ENCODE measurements at places on chromosomes 7 and 10.

DNA sequence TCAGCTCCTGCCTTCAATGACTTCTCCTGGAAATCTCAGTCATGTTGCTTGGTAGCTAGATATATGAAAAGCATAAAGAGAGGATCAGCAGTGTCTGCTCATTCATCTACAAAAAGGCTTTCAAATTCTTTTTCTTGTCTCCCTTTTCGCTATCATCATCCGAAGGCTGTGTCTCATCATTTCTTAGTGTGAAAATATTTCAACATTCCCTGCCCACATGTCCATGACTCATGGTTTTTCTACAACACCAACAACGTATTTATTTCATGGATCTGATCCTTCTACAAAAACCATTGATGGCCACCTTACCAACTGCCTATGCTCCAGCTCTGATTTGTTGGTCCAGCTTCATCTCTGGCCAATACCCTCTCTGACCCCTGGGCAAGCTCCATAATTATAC lies 472.5 kb upstream of the GHITM start:
- DNase-seq, result no peak

DNA sequence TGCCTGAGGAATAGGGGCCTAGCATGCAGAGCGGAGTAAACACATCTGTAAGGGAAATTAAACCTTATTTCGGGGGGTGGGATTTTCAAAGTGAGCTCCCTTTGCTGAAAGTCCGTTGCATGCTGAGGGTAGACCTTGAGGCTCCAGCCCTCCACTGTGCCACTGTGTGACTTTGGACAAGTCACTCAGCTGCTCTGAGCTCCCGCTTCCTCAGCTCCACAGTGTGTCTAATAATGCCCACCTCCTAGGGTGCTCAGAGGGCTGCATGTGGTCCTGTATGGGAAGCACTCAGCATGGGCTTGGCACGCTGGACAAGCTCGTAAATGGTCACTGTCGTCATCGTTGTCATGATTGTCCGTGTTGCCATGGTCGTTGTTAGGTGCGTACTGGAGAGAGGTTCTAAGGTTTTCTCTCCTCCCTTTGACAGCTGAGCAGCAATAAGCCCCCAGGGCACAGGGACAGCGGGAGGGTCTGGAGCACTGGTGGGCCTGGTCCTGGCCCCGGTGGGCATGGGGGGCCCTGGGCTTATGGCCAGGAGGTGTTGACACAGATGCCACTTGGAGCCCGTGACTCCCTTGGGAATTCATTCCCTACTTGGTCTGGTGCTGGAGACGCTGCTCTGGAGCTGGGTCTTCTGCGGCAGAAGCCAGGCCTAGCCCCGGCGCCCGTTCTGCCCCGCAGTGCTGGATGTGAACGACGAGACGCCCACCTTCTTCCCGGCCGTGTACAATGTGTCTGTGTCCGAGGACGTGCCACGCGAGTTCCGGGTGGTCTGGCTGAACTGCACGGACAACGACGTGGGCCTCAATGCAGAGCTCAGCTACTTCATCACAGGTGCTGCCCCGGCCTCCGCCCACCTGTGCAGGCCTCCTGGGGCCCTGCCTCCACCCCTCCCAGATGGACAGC lies 13.1 kb downstream of the C10orf105 start:
- no peak for DNase-seq

- no peak for DNase-seq
Measured at GRCh38 chr10:61067671-61068336, 123.8 kb upstream of the RHOBTB1 start.

GRCh38 chr7:24346716-24347115 lies 62.7 kb downstream of the NPY start:
- DNase-seq, result no peak

DNA sequence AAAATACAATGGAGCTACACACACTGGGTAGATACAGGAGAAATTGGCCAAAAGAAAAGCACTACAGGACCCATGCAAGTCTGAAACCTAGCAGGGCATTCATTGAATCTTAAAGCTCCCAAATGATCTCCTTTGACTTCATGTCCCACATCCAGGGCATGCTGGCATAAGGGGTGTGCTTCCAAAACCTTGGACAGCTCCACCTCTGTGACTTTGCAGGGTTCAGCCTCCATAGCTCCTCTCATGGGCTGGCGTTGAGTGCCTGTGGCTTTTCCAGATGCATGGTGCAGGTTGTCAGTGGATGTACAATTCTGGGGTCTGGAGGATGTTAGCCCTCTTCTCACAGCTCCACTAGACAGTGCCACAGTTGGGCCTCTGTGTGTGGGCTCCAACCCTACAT lies 626.3 kb upstream of the POT1 start:
- no peak for DNase-seq

DNA sequence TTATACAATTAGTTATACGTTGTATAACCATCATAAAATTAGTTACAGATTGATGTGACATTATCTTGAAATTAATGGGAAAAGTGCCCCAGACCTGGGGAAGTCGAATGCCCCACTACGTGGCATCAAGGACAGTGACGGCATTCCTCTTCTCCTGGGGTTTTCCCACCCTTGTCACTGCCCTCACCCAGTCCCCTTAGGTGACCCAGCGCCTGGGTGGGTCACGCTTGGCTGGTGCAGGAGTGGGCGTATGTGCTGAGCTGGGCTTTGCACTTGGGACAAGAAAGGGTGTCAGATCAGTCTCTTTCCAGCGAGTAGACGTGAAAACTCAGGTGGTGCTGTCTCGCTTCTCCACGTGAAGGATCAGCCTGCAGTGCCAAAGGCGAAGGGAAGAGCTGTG lies 7.6 kb downstream of the FOXK1 start:
- no peak for DNase-seq

GRCh38 chr7:125098377-125098970 lies 168.8 kb upstream of the POT1 start:
- DNase-seq, result no peak

GRCh38 chr10:4947039-4947634 lies 16.1 kb upstream of the AKR1C1 start:
- DNase-seq, result no peak

- DNase-seq, result no peak
Measured at GRCh38 chr7:88278881-88279280, 27.8 kb downstream of the STEAP4 start.

DNA sequence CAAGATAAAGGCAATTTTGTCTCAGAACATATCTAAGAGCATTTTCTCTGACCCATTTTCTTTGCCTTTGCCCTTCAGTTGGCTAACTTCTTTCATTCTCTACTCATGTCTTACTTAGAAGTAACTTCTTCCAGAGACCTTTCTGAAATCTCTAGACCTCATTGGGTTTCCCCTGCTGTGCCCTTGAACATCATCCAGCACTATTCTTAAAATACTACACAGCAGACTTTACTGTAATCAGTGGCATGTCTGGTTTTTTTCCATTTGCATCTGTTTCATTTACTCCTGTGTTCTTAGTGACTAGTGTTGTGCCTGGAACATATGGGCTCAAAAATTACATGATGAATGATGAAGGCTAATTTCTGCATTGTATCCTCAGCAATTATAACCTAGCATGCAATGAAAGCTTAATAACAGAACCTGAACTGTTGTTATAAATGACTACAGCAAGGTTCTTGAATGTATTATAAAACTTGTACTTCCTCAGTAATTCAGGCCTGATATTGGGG lies 301.9 kb downstream of the CDK14 start:
- no peak for DNase-seq

Measured in activated CD4-positive, CD25-positive, alpha-beta regulatory T cell treated with anti-CD3 and anti-CD28 coated beads, Interleukin-2, amount 50 U/mL, for 72 hours (primary cell).